Fibroblast of skin of left quadriceps (primary cell): ENCODE measurements at places on chromosomes 11 and 22.

DNA sequence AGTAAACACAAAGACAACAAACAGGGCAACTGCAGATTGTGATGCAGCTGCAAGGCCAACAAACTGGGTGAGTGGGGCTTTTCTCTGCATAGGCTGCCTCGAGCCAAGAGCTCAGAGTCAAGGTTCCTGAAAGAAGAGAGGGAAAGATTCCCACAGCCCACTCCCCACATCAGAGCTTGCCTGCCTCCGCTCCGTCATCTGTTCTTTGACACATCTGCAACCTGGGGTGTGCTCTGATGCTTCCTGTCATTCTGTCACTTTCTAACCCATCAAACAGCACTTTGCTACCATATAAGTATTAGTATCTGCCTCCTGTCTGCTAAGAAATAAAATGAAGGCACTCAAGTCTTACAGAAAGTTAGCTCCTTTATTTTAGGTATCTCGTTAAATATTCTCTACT, 46.9 kb downstream of the C22orf31 start:
- no peak for DNase-seq

GRCh38 chr11:66906061-66906733, 49.3 kb downstream of the LRFN4 start:
- peak; percentile 20 for DNase-seq

DNA sequence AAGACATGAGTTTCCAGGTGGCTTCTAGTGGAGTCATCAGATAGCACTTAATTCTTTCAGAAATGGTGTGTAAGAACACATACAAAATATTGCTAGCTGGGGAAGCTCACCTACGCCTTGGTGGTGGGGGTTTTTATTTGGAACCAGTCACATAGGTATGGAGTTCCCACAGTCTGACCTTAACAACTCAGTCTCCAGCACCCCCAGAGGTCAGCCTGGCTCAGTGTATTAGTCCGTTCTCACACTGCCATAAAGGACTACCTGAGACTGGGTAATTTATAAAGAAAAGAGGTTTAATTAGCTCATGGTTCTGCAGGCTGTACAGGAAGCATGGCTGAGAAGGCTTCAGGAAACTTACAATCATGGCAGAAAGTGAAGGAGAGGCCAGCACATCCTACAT, 317.5 kb upstream of the ZC3H12C start:
- DNase-seq, result no peak

DNA sequence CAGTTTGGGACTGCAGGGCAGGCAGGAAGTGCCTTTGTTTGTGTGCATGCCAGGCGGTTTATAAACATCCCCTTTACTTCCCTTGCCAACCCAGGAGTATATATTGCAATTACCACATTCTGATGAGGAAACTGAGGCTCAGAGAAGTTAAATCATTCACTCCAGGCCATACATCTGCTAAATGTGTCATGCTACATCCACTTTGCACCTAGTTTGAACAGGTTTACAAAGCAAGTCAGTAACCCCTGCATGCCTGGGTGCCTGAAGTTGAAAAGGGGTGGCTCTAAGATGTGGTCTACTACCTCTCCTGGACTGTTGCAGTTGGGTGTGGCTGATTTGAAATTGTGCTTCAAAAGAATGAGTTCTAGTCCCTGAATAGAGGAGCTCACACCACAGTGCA, 23.6 kb downstream of the FLI1 start:
- DNase-seq, result no peak

GRCh38 chr11:10351765-10352641, 47.1 kb downstream of the ADM start:
- DNase-seq, result no peak

GRCh38 chr11:44268614-44269080, 41.3 kb downstream of the ALX4 start:
- DNase-seq, result no peak

GRCh38 chr11:99325847-99326246, 305.1 kb downstream of the CNTN5 start:
- DNase-seq, result peak; percentile 64

DNA sequence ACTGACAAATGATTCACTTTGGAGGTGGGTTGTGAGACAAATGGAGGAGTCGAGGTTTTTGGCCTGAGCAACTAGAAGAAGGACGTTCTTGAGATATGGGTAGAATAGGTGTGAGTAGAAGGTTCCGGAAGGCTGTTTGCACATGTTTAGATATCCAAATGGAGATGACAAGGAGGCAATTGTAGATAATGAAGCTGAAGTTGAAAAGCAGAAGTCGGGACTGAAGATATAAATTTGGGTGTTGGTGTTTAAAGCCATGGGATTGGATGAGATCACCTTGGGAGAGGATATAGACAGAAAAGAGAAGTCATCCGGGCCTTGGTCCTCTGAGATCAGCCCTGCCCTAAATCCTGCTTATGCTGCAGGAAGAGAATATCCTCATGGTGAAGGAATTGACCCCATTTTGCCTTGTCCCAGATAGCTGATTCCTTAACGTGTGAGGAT, 75.5 kb upstream of the CD44 start:
- DNase-seq, result no peak

DNA sequence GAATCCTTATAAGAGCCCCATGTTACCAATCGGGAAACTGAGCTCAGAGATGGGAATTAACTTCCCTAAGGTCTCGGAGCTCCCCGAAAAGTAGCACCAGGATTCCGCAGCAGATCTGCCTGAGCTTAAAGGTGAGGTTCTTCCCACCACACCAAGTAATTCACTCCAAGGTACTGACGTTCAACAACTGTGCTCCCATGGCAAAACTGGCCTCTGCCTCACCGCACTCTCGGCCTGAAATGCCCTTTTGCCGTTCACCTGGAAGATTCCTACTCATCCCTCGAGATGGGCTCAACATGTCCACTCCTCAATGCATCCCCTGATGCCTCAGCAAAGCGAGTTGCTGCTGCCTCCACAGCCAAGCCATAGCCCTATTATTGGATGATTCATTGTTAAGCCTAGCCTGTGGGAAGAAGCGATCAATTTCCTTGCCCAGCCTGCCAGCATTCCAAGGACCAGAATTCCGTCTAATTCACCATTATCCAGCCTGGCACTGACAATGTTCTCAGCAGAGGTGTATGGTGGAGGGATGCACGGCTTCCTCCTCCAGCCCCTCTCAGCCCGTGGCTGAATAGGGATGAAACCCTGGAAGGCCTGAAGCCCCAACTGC, 4.2 kb downstream of the PLAAT3 start:
- no peak for DNase-seq

- DNase-seq, result no peak
Measured at GRCh38 chr11:803770-804598, 1.0 kb downstream of the PIDD1 start.

- DNase-seq, result no peak
Measured at GRCh38 chr11:6129635-6130034, 22.2 kb downstream of the OR56B4 start.

GRCh38 chr11:116819049-116819448, 4.1 kb downstream of the APOA4 start:
- no peak for DNase-seq

GRCh38 chr11:35764417-35764816, 101.8 kb downstream of the TRIM44 start:
- DNase-seq, result no peak

DNA sequence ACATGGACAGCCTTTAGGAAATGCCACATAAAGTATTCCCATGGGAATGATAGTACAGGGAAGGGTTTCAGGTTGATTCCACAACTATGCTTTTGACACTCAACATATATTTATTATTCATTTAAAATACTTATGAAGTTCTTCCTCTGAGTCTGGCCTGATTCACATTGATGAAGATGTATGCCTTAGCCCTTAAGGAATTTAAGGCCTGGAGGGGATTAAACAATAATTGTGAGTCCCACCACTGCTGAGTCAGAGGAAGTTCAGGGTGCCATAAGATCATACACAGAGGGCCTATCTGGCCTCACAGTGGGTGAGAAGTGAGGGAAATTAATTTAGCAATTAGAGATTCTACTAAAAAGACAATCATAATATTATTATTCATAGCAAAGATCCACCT, 161.1 kb upstream of the SNX19 start:
- peak; percentile 24 for DNase-seq

- no peak for DNase-seq
Measured at GRCh38 chr11:126764231-126764630, 236.3 kb downstream of the KIRREL3 start.

DNA sequence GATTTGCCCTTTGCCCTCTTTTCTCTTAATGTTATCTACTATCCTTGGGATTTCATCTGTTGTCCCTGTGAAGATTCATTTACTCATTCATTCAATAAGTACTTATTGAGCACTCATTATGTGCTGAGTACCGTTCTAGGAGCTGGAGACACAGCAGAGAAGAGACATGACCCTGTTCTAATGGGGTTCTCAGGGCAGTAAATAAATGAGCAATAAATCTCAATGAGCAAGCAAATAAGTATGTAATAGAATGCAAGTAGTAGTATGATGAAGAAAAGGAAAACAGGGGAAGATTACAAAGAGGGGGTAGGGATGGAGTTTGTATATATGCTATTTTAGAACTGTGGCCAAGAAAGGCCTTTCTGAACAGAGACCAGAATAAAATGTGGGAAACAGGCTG, 34.2 kb upstream of the NRIP3 start:
- DNase-seq, result no peak

- no peak for DNase-seq
Measured at GRCh38 chr11:83093634-83094033, 21.9 kb upstream of the RAB30 start.

DNA sequence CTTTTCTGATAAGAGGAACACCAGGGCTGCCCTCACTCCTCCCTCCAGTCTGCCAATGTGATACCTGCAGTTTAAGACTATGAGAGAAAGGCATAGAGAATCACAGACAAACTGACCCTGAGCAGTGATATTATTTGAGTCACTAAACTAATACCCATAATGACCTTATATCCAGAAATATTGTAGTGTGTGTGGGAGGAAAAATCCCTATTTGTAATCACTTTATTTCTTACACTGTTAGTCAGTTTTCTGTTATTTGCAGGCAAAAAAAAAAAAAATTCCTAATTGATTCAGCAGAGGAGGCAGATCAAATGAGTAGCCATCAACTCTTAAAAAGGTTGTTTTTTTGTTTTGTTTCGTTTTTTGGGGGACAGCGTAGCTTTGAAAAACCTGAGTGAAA, 82.5 kb downstream of the MAML2 start:
- no peak for DNase-seq

GRCh38 chr11:75606099-75606498, 44.0 kb downstream of the SERPINH1 start:
- DNase-seq, result no peak
